ENCODE measurements at places on chromosomes 2 and 18.

DNA sequence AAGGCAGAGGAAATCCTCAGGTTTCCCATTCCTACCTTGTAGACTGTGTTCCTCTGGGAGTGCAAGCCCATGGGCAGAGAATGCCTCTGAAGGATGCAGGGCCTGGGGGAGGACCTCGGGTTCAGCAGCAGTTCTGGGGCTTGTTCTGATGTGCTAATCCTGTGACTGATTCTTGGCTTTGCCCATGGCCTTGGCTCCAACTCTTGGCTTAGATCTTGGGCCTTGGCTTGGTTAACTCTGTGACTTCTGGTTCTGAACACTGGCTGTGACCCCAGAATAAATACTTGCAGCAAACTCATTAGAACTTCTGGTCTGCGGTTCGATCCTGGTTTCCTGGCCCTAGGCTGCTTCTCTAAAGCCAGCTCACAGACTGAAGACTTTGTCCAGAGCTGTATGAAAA lies 366.9 kb upstream of the ZEB2 start:
- DNase-seq, result peak; percentile 83

- DNase-seq, result no peak
Observed at GRCh38 chr18:75219745-75220375, 9.3 kb downstream of the TSHZ1 start.

- DNase-seq, result no peak
Observed at GRCh38 chr2:187869195-187869594, 315.0 kb upstream of the TFPI start.

DNA sequence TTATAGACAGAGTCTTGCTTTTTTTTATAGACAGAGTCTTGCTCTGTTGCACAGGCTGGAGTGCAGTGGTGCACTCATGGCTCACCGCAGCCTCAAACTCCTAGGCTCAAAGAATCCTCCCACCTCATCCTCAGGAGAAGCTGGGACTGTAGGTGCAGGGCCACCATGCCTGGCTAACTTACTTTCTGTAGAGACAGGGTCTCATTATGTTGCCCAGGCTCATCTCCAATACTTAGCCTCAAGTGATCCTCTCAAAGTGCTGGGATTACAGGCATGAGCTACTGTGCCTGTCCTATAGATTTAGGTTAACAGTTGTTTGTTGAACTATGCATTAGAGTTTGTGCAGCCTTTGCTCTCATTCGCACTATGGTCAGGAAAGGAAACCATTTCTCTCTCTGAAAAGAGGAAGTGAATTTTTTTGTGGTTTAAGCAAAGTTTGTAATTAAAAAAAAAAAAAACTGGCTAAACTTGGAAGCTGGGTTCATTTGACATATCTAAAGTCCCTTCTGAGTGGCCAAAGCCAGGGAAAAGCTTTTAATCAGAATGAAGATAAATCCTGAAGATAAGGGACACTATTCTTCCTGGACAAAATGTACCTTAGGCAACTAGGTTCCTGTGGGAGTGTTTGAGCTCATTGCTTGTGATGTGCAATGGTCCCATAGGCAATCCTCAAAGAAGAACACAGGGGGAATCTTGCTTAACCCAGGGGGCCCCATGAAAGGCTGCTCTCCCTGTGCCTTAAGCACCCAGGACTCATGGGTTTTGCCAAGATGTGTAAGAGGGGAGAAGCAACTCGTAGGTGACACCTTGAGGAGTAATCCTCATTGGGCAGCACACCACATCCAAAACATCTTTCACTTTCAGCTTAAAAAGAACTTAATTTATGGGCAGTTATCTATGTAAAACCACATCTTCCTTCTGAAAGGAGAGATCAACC lies 201.7 kb downstream of the MREG start:
- DNase-seq, result no peak

DNA sequence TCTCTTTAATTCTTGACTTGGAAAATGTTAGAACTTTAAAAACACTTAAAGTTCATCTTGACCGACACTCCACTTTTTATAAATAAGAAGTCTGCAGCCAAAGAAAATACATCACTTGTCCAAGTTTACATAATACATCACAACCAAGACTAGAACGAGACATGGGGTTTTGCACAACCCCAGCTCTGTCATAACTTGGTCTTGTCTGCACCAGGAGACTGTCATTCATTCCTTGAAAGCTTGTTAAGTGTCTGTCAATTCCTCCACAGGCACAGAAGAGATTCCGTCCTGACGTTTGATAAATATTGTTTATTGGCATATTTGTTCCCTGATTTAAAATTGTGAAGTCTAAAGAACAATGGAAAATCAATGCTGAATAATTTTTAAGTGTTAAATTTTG lies 139.5 kb upstream of the SETBP1 start:
- no peak for DNase-seq

- DNase-seq, result no peak
Observed at GRCh38 chr2:43224571-43225092, 1.8 kb downstream of the ZFP36L2 start.
